ENCODE measurements at places on chromosomes 12 and 14.

- DNase-seq, result no peak
These were observed 7.3 kb downstream of the JAG2 start for GRCh38 chr14:105161309-105161708.

DNA sequence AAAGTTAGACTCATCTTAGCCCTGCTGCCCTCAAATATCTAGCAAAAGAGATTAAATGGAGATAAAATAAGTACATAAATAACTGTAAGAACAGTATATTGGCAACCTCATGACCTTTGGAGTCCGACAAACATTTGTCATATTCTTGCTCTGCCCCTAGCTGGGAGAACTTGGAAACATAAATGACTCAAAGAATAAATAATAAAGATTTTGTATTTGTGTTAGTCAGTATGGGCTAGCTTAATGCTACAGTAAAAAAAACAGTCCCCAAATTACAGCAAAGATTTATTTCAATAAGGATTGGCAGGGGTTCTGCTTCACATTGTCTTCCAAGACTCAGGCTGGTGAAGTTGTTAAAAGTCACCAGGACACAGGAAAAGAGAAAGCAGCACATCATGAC lies 220.7 kb downstream of the EGLN3 start:
- no peak for DNase-seq

DNA sequence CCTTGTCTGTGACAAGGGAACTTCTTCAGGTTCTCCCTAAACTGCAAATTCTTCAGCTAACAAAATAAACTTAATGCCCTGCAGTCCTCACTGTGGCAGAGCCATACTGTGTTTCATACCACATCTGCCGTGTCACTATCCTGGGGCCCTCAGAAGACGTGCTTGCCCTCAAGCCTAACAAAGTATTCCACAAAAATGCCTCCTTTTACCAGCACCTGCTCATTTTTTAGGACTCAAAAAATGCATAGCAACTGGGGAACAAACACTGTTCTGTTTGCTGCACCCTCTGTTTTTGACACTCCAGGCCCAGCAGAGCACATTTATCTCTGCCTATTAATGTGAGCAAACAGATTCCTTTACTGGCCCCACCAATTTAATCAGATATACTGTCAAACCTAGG lies 270.7 kb upstream of the SSTR1 start:
- DNase-seq, result no peak

DNA sequence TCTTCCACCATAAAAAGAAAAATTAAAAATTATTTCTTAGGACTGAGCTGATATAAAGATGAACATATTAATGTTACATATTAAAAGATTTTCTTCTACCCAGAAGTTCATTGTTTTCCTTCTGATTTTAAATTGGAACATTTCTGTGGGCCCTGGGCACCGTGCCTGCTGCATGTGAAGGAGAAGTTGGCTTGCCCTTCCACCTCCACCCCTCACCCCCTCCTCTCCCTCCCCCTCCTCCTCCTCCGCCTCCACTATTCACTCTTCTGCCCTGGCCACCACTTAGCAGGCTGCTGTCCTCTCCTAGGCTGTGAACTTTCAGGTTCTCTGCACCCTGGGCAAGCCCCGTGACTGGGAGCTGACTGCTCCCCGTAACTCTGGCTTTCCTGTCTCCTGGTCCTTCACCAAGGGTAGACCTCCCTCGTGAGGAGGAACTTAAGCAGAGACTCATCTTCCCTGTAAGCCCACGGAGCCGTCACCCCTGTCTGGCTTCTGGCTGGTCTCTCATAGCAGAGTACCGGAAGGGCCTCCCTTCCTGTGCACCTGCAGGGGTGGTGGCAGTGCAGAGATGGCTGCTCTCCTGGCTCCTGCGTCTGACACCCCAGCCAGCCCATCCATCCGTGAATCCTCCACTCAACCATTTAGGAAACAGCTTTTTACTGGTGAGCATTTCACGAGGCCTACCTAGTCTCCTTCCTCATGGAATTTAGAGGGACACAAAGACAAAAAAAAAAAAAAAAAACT lies 12.8 kb downstream of the TUNAR start:
- DNase-seq, result no peak

DNA sequence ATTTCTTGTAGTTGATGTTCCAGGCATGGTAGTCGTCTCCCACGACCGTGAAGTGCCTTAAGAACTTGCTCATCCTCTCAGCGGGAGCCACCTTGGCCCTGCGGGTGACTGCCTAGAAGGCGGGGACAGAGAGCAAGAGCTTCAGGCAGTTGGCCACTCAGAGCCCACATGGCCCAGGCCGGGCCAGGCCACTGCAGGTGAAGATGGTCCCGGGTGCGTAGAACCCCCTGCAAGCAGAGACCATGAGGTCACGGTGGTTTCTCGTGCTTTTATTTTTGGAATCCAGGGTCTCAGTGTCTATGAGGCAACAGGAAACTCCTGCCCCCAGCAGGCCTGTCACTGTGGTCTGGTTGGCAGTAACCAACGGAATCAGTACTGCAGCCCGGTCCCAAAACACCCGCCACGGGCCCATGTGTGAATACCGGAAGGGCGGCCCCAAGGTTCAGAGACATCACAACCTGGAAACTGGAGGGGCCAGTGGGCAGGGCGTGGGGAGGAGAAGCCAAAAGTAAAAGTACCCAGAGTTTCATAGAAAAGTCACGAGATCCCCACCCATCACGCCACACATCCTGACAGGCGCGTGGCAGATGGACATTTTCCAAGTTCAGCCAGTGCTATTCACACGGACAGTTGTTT lies 27.5 kb downstream of the HVCN1 start:
- no peak for DNase-seq
